ENCODE measurements at places on chromosomes 3 and 15.

DNA sequence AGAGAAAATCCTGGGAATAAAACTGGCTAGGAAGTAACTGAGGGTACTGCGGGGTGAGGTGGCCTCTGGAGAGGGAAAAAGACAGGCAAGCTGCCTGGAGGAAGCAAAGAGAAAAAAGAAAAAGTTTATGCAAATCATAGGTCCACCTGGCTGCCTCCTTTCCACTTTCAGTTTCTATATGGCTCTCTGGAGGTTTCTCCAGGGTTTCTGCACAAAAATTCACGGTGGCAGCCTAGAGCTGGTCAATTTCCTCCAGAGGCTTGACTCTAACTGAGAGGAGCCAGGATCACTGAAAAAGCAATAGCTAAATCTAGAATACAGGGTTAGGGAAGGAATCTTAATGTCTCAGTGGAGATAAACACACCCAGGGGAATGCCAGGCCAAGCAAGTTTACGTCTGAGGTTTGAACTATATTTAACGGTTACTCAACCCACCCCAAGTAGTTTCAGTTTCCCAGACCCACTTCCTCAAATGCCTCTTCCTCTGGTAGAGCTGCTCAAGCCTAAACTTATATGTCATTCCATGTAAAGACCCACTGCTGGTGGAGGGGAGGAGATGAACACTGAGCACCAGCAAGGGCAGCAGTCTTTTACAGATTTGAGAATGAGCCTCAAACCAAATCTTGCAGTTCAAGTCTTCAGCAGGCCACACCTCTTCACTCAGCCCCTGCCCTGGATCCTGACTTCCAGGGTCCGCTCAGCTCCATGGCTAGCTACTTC, 5.7 kb downstream of the LYSMD2 start:
- peak; percentile 90 for DNase-seq

GRCh38 chr3:170331143-170331542, 26.4 kb upstream of the SKIL start:
- DNase-seq, result no peak

GRCh38 chr3:188557235-188557634, 403.3 kb downstream of the LPP start:
- DNase-seq, result no peak

GRCh38 chr3:37279856-37280255, 105.5 kb upstream of the LRRFIP2 start:
- DNase-seq, result no peak

GRCh38 chr3:99315896-99316295, 322.5 kb upstream of the COL8A1 start:
- DNase-seq, result no peak

GRCh38 chr3:119351581-119351980, 57.4 kb downstream of the ARHGAP31 start:
- DNase-seq, result no peak

DNA sequence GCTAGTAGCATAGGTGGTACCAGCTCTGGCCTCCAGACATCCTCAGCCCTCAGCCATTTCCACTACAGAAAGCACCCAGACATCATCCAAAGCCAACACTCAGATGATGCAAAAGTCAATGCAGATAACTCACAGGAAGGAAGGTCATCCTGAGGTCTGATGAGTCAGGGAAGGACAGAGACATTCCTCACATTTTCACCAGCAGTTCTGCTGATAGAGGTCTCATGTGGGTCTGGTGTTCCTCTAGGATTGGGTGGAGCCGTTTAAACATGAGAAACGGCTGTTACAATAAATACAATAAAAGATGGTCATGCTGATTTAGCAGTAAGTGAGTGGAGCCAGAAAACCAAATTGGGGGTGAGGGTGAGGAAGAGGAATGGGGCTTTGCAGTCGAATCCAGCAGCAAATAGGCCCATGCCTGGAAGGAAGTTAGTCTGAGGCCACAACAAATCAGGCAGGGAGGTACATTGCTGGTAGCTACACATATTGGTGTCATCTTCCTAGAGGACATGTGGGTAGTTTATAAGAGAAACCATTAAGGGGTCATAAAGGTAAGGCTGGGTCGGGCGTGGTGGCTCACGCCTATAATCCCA, 33.3 kb upstream of the FLNB start:
- no peak for DNase-seq

DNA sequence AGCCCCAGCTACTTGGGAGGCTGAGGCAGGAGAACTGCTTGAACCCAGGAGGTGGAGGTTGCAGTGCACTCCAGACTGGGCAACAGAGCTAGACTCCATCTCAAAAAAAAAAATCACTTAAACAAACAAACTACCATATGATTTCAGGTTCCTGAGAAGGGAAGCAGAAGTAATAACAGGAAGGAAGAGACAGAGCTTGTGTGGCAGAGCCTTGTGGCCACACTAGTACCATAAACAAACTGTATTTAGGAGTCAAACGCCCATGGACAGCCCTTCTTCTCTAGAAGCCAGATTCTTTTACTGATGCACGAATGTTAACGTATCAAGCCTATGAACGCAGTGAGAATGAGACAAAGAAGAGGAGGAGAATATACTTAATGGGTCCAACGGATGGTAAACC, 12.0 kb downstream of the MTMR10 start:
- DNase-seq, result no peak

GRCh38 chr3:128992926-128993460, 883 bp downstream of the CFAP92 start:
- DNase-seq, result no peak

- DNase-seq, result no peak
Measured at GRCh38 chr3:197183582-197183981, 114.8 kb downstream of the DLG1 start.

GRCh38 chr3:143170676-143171075, 51.1 kb downstream of the CHST2 start:
- no peak for DNase-seq

- no peak for DNase-seq
Measured at GRCh38 chr3:30660136-30660535, 53.7 kb downstream of the TGFBR2 start.
